ENCODE measurements at places on chromosomes 13 and 19.

- DNase-seq = no peak
Measured at GRCh38 chr19:48751845-48752495, 471 bp downstream of the FUT1 start.

DNA sequence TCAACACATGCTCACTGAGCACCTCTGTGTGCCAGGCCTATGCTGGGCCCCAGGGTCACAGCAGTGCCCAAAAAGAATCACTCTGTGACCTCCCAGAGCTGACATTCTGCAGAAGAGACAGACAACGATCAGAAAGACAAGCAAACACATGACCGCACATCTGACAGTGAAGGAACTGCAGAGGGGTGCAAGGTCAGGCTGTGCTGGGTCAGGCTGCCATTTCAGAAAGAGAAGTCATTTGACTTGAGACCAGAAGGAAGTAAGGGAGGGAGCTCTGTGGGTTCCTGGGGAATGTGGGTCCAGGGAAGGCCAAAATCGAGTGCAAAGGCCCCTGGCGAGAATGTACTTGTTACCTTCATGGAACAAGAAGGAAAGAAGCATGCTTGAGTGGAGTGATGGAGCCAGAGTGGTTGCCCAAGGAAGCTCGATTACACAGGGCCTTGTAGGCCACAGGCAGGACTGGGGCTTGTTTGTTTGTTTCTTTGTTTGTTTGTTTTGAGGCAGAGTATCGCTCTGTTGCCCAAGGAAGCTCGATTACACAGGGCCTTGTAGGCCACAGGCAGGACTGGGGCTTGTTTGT is 11.4 kb upstream of the CD22 start:
- no peak for DNase-seq

GRCh38 chr13:29948244-29948643 is 97.8 kb upstream of the UBL3 start:
- DNase-seq = no peak

DNA sequence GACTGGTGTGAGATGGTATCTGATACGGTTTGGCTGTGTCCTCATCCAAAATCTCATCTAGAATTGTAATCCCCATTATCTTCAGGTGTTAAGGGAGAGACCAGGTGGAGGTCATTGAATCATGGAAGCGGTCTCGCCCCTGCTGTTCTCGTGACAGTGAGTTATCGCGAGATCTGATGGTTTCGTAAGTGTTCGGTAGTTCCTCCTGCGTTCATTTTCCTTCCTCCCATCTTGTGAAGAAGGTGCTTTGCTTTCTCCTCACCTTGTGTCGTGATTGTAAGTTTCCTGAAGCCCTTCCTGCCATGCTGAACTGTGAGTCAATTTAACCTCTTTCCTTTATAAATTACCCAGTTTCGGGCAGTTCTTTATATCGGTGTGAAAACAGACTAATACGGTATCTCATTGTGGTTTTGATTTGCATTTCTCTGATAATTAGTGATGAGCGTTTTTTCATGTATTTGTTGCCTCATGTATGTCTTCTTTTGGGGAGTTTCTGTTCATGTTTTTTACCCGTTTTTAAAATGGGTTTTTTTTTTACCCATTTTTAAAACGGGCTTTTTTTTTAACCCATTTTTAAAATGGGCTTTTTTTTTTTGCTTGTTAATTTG is 102.8 kb upstream of the SLC10A2 start:
- no peak for DNase-seq

- DNase-seq = no peak
Measured at GRCh38 chr13:112453874-112454647, 77.9 kb downstream of the SPACA7 start.
